ENCODE measurements at places on chromosomes 3 and 15.

DNA sequence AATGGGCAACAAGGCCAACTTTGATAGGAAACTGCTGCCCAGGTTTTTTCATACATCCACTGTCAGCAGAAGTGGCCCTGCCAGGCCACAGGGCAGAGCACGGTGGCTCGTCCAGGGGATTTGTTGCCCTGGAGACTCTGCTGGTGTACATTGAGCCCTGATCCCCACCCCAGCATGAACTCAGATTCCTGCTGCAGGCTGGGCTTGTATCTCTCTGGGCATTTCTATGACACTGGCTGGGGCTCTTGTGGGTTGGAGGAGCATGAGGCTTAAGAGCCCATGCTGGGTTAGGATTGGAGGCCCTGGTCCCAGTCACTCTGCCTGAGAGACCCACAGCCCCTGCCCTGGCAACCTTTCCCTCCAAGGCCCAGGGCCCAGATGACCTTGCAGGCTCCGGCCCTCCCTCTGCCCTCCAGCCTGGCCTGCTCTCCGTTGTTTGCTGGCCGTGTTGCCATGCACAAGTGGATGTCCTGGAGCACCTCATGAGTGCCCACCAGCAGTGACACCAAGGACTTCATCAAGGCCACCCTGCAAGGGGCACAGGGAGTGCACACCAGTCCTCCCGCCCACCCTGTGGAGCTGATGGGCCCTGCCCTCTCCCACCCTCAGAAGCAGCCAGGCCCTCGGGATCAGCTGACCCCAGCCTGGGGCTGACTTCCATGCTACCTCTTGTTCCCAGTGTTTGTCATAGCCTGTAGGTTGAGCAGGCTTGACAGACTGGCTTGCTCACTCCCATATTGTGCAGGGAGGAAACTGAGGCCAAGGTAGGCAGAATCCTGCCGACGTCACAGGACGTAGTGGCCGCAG is 58.2 kb downstream of the ZNF445 start:
- no peak for DNase-seq

- no peak for DNase-seq
Observed at GRCh38 chr3:189947068-189947467, 173.6 kb downstream of the P3H2 start.

- no peak for DNase-seq
Observed at GRCh38 chr15:58145606-58146005, 7.4 kb downstream of the AQP9 start.

GRCh38 chr15:73382115-73382514 is 13.4 kb upstream of the HCN4 start:
- no peak for DNase-seq

- DNase-seq: no peak
Observed at GRCh38 chr3:194907811-194908210, 222.1 kb downstream of the FAM43A start.

- no peak for DNase-seq
Observed at GRCh38 chr15:100663086-100663914, 60.9 kb downstream of the ASB7 start.

- no peak for DNase-seq
Observed at GRCh38 chr15:75030023-75030413, 6.6 kb downstream of the PPCDC start.

GRCh38 chr3:139797724-139798343 is 120.1 kb upstream of the NMNAT3 start:
- DNase-seq: no peak

DNA sequence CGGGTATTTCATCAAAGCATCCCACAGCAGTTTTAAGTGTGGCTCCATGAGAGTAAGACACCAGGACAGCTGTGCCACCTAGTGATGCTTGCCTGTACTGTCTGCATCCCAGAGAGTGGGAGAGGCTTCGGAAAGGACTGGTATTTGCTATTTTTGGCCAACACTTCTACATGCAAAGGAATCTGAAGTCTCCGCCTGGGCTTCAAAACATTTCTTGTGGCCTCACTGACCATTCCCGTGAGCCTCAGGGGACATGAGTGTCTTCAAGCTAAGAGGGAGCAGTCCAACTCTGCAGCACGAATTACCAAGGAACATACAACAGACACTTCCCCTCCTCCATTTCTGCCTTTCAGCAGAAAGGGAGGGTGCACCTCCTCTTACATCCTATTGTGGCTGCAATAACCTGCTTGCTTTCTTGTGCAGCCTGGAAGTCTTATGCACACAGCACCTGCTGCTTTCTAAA is 177.5 kb downstream of the RORA start:
- DNase-seq: no peak

GRCh38 chr3:159130108-159130507 is 328.3 kb downstream of the MFSD1 start:
- no peak for DNase-seq

DNA sequence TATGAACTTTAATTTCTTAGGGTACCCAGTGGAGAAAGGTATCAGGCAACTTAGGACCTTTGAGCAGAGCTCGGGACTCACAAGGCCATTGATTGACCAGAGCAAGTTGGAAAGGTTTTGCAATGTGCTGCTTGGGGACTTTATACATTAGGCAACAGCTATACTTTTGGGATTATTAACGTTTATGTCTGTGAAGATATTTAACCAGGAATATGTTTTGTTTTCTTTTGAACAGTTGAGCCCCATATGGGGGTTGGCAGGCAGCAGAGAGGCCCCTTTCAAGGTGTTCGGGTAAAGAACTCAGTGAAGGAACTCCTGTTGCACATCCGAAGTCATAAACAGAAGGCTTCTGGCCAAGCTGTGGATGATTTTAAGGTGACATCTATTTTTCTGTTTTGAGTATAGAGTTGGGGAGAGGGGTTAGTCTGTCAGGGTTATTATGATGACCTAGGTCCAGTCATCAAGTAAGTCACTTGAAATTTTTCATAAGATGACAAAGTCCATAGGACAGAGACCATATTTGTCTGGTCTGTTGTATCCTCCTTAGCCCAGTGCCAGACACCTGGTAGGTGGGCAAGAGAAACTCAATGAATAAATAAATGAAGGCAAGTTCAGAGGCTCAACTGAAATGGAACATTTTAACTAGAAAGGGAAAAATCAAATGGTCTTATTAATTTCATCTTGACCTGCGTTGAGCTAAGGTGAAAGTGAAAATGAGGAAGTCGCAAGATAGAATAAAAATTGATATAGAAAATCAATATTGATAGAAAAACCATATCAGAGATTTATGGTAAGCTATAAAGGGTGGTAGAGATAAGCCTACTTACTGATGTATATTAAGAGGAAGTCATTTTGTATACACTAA is 2.8 kb downstream of the NFKBIZ start:
- no peak for DNase-seq

- no peak for DNase-seq
Observed at GRCh38 chr3:30843877-30844276, 50.6 kb downstream of the GADL1 start.

DNA sequence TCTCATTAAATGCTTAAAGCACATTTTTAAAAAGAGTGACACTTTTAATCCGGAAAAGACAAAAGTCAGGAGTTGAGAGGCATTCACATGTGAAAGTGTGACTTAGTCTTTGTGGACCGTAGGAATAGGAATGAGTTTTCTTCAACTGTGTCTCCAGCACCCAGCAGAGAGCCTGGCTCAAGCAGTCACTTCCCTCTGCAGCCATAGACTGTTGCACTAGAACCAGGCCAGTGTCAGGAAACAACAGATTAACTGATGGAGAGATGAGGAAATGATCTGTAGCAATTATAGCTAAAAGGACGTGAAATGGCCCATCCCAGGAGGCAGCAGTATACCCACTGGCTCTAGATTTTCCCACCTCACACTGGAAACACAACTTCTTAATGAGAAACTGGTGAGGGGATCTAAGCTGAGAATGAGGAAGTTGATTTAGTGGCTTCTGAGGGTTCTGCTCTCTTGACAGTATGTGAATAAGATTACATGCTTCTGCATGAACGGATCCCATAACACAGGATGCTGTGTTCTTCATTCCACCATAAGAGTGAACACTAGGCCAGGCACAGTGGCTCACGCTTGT is 19.8 kb downstream of the CFAP92 start:
- DNase-seq: no peak

DNA sequence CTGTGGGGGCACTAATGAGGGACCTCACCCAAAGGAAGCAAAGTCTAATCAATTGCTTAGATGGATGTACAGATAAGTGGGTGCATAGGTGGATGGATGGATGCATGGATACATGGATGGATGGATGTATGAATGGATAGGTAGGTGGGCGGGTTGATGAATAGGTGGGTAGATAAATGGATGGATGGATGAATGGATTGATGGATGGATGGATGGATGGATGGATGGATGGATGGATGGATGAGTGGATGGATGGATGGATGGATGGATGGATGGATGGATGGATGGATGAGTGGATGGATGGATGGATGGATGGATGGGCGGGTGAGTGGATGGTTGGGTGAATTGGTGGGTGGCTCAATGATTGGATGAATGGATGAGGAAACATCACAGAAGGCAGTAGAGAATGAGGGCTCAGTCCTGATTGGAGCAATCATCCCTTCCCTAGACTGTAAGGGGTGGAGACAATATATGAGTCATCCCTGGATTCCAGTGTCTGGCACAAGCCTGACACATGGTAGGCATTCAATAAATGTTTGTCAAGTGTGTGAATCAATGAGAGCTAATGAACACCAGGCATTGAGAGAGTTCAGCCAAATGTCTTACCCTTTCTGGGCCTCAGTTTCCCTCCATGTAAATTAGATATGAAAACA is 40.4 kb upstream of the PXYLP1 start:
- no peak for DNase-seq

- no peak for DNase-seq
Observed at GRCh38 chr15:50624616-50625168, 61.9 kb downstream of the TRPM7 start.

DNA sequence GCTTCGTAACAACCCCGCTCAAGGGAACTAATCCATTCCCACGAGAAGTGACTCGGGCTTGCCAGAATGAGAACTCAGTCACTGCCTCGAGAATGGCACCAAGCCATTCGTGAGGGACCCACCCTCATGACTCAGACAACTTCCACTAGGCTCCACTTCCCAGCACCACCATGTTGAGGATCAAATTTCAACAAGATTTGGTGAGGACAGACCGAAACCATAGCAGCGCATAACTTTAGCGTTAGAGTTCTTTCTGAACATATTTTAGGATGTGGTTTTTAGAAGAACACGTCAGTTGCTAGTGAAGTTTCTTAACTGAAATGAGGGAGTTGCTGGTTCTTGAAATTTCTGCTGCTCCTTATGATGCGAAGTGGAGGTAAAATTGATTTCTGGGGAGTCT is 13.5 kb downstream of the PTPRG start:
- DNase-seq: no peak

Data from activated naive CD4-positive, alpha-beta T cell treated with Interleukin-2 at 50 U/mL for 16 hours (primary cell).